ENCODE measurements at places on chromosomes 5 and 9. TPM values are rescaled to one million over a fixed set of nuclear protein-coding genes. Genes with fewer than 3 reads are reported as not detected.

DNA sequence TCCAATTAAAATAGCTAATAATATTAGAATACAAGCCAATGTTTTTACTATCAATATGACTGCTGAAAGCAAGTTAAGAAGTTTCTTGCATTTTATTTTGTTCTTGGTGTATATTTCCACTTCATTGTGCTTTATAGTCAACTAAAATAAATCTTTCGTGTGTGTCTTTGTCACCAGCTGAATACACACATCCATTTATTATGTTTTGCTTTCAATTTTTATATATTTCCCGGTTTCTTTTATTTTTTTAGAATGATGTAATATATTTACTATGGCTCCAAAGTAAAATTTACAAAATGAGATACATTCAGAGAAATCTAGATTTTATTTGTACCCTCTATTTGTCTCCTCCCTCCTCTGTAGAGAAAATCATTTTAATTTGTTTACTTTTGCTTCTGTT is 495.9 kb upstream of the PAPPA start:
- no peak for DNase-seq
- no peak overlapping the region for H3K4me3 ChIP-seq

DNA sequence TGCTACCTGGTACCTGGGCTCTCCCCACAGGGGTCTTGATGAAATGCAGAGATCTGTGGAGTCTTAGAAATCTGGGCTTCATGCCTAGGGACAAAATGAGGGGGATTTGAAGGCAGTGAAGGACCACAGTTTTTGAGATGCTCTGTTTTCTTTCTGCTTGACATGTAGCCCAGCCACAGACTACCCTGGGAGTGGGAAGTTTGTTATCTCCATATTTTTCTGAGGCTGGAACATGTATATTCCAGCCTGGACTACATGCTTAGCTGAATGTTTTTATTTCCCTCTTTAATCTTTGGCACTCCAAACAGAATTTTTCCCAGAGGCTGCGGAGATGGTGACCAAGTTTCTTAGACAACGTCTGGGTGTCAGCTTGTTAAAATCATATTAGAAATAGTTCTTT is 252.9 kb downstream of the PAPPA start:
- no peak overlapping the region for H3K27ac ChIP-seq
- no peaks in the 10 kb centered on the region for H3K4me1 ChIP-seq
- no peak for DNase-seq
- no peaks in the 10 kb centered on the region for H3K36me3 ChIP-seq
- H3K4me3 ChIP-seq, result no peak overlapping the region

DNA sequence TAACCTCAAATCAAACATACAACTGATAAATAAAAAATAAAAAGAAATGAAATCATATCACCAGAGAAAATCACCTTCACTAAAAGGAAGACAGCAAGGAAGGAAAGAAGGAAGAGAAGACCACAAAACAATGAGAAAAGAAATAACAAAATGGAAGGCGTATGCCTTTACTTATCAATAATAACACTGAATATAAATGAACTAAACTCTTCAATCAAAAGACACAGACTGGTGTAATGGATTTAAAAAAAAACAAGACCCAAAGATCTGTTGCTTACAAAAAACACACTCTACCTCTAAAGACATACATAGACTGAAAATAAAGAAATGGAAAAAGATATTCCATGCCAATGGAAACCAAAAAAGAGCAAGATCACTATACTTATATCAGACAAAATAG is 60.3 kb downstream of the ERP44 start:
- no peak for DNase-seq
- peaks cover 29% of the 10 kb centered on the region for H3K4me1 ChIP-seq
- H3K36me3 ChIP-seq, result no peaks in the 10 kb centered on the region
- H3K27me3 ChIP-seq, result no peaks in the 10 kb centered on the region
- H3K4me3 ChIP-seq, result no peak overlapping the region
- no peak overlapping the region for H3K27ac ChIP-seq

DNA sequence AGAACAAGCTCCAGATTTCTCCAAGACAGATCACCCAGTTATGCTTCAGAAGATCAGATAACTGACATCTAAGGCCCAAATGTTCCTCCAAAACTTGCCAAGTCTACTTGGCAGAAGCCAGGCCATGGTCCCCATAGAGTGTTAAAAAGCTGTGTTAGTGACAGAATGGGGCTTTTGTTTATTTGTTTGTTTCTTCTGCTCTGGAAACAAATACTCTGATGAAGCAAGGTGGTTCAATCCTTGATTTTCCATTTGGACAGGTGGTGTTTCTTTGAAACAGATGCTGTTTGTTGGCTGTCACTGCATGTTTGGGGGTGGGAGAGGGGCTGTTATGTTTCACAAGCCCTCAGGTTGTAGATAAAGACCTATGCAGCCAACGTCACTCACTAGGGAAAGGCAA is 264.0 kb downstream of the FAM114A2 start:
- DNase-seq, result no peak
- no peak overlapping the region for H3K27ac ChIP-seq
- H3K4me1 ChIP-seq, result no peaks in the 10 kb centered on the region
- H3K36me3 ChIP-seq, result no peaks in the 10 kb centered on the region
- no peak overlapping the region for H3K4me3 ChIP-seq

DNA sequence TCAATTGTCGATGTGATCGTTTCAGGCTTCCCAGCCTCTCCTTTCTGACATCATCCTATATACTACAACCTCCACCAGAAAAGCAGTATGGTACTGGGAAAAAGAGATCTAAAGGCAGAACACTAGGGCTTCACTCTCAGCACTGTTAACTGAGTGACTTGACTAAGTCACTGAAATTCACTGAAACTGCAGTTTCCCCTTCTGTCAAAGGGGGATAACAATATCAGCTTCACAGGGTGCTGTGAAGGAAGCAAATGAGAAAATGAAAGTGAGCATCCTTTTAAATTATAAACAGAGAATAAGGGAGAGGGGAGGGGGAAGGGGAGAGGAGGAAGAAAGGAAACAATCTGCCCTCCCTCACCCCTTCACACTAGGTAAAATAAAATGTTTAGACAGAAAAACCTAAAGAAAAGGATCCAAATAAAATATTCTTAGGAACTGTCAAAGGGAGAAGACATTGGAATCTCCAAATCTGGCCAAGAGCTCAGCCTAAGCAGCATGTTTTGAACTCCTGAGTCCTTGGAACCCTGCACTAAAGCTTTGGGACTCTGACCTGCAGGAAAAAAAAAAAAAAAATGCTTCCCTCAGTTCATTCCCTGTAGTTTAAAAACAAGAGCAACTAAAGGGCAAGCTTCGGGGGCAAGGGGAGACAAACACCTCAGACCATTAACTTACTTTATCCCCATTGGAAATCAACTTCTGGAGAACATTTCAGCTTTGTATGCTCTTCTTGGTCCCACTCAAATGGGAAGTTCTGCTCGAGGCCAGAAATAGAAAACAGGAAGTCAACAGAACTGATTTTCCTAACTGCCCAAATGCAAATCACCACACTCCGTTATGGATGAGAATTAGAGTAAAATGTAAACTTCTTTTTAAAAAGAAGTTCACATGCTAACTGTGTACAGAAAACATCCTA is 178.3 kb downstream of the DEPDC1B start:
- H3K36me3 ChIP-seq, result no peaks in the 10 kb centered on the region
- H3K4me3 ChIP-seq, result no peak overlapping the region
- no peak for DNase-seq

GRCh38 chr5:151213803-151214613 is 9.9 kb downstream of the CCDC69 start:
- DNase-seq, result peak; percentile 92
- peak overlapping the region; percentile 49 for H3K4me3 ChIP-seq
- H3K36me3 ChIP-seq, result no peaks in the 10 kb centered on the region
- peaks cover 98% of the 10 kb centered on the region for H3K4me1 ChIP-seq

DNA sequence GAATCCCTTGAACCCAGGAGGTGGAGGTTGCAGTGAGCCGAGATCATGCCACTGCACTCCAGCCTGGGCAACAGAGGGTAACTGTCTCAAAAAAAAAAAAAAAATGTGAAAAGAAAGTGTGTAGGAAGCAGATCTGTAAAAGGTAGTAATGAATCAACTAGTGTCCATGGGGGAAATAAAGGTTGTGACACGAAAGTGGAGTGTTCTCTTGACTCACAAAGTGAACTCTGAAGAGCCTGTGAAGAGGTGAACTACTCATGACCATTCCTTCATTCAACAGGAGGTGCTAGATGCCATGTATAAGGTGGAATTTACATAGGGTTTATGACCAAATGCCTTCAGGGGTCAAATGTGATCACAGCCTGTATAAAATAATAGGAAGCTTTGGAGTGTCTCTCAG is 12.8 kb downstream of the IQGAP2 start:
- peaks cover 4% of the 10 kb centered on the region for H3K36me3 ChIP-seq
- H3K4me1 ChIP-seq, result peaks cover 48% of the 10 kb centered on the region
- no peaks in the 10 kb centered on the region for H3K27me3 ChIP-seq
- no peak overlapping the region for H3K4me3 ChIP-seq

DNA sequence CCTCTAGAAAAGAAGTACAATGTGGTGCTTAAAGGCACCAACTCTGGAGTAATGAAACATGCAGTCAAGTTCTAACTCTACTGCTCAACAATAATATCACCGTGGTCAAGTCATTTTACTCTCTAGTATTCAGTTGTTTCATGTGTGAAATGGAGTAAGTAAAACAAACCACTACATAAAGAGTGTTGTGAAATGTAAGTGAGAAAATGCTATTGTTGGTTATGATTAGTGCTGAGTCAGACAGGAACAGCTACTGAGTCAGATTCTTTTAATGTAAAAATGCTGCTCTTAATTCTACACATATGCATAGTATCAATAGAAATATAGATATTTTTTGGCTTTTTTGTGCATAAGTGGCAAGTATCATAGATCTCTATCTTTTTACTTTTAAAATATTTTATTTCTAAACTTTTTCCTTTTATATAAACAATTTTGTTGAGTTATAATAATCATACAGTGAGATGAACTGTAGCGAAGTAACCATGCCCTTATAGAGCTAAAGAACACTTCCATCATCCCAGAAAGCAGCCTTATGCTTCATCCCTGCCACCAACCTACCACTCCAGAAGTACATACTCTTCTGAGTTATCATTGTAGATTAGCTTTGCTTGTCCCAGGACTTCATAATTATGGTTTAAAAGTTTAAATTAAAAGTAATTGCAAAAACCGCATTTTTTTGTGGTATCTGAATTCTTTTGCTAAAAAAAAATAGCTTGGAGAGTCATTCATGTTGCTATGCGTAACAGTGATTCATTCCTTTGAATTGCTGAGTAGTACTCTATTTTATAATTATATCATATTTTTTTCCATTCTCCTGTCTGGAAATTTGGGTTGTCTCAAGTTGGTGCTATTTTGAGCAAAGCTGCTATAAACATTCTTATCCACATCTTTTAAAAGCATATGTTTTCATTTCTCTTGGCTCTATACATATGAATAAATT is 548.2 kb upstream of the CLINT1 start:
- DNase-seq, result no peak
- no peaks in the 10 kb centered on the region for H3K27me3 ChIP-seq
- no peaks in the 10 kb centered on the region for H3K4me1 ChIP-seq
- no peak overlapping the region for H3K27ac ChIP-seq

DNA sequence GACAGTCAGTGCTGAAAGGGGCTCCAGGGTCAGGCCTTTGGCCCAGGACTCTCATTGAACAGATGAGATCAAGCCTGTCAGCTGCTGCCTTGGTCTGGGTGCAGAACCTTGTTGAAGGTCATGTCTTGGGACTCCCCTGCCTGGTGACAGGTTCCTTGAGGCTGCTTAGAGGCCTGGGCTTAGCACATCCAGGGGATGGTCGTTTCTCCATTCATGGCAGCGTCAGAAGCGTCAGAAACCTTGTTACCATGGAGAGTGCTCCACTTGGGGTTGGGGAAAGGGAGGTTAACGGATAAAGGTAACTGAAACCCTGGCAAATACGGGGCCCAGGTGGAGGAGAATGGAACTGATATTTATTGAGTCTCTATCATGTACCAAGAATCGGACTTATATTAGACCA is 8.8 kb downstream of the ARPC5L start:
- H3K4me3 ChIP-seq, result peak overlapping the region; percentile 50
- H3K27ac ChIP-seq, result peak overlapping the region; percentile 91
- no peaks in the 10 kb centered on the region for H3K27me3 ChIP-seq
- H3K36me3 ChIP-seq, result peaks cover 26% of the 10 kb centered on the region
- H3K4me1 ChIP-seq, result peaks cover 61% of the 10 kb centered on the region

GRCh38 chr5:16600946-16601345 is 15.9 kb downstream of the RETREG1 start:
- no peak for DNase-seq
- no peaks in the 10 kb centered on the region for H3K27me3 ChIP-seq
- no peak overlapping the region for H3K27ac ChIP-seq
- H3K36me3 ChIP-seq, result peaks cover 5% of the 10 kb centered on the region
- no peaks in the 10 kb centered on the region for H3K4me1 ChIP-seq

- DNase-seq, result peak; percentile 53
- peak overlapping the region; percentile 58 for H3K27ac ChIP-seq
- H3K4me1 ChIP-seq, result peaks cover 55% of the 10 kb centered on the region
- no peaks in the 10 kb centered on the region for H3K27me3 ChIP-seq
- H3K36me3 ChIP-seq, result no peaks in the 10 kb centered on the region
Measured at GRCh38 chr5:151094030-151094851, 13.4 kb upstream of the TNIP1 start.

- DNase-seq, result no peak
- H3K4me3 ChIP-seq, result no peak overlapping the region
- H3K4me1 ChIP-seq, result no peaks in the 10 kb centered on the region
- H3K27me3 ChIP-seq, result no peaks in the 10 kb centered on the region
Measured at GRCh38 chr9:134431095-134431494, 104.8 kb downstream of the RXRA start.

DNA sequence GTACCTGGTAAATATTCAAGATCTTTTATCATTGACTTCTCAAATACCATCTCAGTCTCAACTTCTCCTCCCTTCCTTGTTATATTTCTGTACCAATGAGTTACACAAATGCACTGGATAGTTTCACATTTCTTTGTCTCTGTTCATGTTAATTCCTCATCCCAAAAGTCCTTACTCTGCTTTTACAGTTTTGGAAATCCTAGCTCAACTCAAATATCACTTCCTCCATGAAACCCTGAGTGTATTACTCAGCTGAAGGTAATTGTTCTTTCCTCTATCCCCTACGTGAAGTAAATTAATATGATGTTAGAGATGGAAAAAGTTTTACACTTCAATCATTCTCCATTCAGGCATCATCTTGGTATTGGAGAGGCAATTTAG is 241.5 kb downstream of the TLE4 start:
- H3K36me3 ChIP-seq, result no peaks in the 10 kb centered on the region
- no peak overlapping the region for H3K4me3 ChIP-seq
- DNase-seq, result no peak
- H3K27ac ChIP-seq, result no peak overlapping the region

GRCh38 chr5:78591972-78592700 is 56.4 kb downstream of the LHFPL2 start:
- no peaks in the 10 kb centered on the region for H3K27me3 ChIP-seq
- DNase-seq, result no peak
- H3K4me1 ChIP-seq, result no peaks in the 10 kb centered on the region
- H3K27ac ChIP-seq, result no peak overlapping the region
- H3K4me3 ChIP-seq, result no peak overlapping the region
- no peaks in the 10 kb centered on the region for H3K36me3 ChIP-seq

Gene GAPT
- polyA plus RNA-seq, result 2.0 TPM

Gene ELOVL7
- polyA plus RNA-seq, result not detected

Gene HTR4
- polyA plus RNA-seq, result not detected

Gene C7
- polyA plus RNA-seq, result not detected

Gene PITX1
- polyA plus RNA-seq, result not detected

Gene NFIB
- polyA plus RNA-seq, result not detected

Gene CDC20B
- polyA plus RNA-seq, result not detected

Gene TTC16
- 0.09 TPM for polyA plus RNA-seq

Gene C5orf52
- polyA plus RNA-seq, result not detected

Gene ZBTB26
- 1.4 TPM for polyA plus RNA-seq

Measured in CD4-positive, alpha-beta memory T cell (primary cell).